Stimulated activated CD8-positive, alpha-beta memory T cell treated with anti-CD3 and anti-CD28 coated beads, Interleukin-15, amount 100 ng/mL, for 48 hours (primary cell): ENCODE measurements at places on chromosomes 3 and 15.

DNA sequence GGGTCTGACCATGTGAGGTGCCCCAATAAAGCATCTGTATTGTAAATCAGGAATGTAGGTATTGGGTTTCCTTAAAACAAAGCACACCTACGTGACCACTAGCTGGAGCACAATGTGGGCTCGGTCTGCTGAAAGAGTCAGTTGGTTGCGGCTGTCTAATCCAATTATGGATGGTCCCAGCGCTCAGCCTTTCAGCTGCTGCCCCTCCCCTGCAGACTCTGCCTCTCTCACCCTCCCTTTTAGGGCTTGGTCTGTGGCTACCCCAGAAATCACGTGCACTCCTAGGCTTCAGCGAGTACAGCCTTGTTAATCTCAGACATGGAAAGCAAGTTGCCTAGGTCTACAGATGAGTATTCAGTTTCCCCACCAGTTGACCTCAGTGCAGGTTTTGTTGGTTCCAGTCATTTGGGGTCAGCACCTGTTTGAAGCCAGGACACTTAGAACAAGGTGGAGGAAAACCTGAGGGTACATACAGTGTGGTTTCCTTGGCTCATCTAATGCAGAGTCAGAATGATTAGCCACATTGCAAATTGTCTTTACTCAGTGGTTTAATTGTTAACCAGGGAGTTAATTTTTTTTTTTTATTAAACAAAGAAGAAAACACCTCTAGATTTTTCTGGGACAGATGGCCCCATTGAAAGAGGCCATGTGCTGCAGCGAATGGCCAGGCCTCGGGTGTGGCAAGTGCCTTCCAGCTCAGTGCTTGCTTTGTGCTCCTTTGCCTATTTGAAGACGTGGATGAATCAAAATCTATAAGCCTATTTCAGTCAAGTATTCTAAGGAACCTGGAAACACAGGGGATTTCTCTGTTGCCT lies 137.7 kb downstream of the IGF1R start:
- DNase-seq: no peak

GRCh38 chr3:170421111-170421641 lies 2.5 kb downstream of the CLDN11 start:
- no peak for DNase-seq

- DNase-seq: no peak
Measured at GRCh38 chr15:58044551-58044950, 21.0 kb downstream of the ALDH1A2 start.

GRCh38 chr3:15585111-15585845 lies 16.1 kb downstream of the HACL1 start:
- no peak for DNase-seq

- no peak for DNase-seq
Measured at GRCh38 chr3:14617508-14618023, 34.0 kb upstream of the CCDC174 start.

GRCh38 chr15:65862682-65863081 lies 6.6 kb upstream of the RAB11A start:
- peak; percentile 65 for DNase-seq

GRCh38 chr3:116951610-116952009 lies 242.0 kb downstream of the TUSC7 start:
- no peak for DNase-seq

- DNase-seq: no peak
Measured at GRCh38 chr15:70439304-70439877, 324.0 kb downstream of the UACA start.

- no peak for DNase-seq
Measured at GRCh38 chr15:95994418-95994817, 336.1 kb upstream of the NR2F2 start.

GRCh38 chr15:56934269-56934668 lies 15.8 kb downstream of the TCF12 start:
- DNase-seq: no peak
